ENCODE measurements at places on chromosomes 11 and 22.

DNA sequence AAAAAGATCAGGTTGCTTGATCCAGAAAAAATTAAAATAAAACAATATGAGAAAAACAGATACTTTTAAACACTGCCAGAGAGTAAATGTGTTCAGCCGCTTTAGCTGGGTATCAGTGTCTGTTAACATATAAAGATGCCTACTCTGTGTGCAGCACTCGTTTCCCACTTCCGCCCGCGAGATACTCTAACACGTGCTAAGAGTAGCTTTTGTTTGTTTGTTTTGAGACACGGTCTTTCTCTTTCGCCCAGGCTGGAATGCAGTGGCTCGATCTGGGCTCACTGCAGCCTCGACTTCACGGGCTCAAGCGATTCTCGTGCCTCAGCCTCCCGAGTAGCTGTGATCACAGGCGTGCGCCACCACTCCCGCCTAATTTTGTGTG, 531 bp upstream of the MEN1 start:
- DNase-seq = no peak

- no peak for DNase-seq
These were observed 100.7 kb downstream of the NAV2 start for GRCh38 chr11:19813158-19813879.

DNA sequence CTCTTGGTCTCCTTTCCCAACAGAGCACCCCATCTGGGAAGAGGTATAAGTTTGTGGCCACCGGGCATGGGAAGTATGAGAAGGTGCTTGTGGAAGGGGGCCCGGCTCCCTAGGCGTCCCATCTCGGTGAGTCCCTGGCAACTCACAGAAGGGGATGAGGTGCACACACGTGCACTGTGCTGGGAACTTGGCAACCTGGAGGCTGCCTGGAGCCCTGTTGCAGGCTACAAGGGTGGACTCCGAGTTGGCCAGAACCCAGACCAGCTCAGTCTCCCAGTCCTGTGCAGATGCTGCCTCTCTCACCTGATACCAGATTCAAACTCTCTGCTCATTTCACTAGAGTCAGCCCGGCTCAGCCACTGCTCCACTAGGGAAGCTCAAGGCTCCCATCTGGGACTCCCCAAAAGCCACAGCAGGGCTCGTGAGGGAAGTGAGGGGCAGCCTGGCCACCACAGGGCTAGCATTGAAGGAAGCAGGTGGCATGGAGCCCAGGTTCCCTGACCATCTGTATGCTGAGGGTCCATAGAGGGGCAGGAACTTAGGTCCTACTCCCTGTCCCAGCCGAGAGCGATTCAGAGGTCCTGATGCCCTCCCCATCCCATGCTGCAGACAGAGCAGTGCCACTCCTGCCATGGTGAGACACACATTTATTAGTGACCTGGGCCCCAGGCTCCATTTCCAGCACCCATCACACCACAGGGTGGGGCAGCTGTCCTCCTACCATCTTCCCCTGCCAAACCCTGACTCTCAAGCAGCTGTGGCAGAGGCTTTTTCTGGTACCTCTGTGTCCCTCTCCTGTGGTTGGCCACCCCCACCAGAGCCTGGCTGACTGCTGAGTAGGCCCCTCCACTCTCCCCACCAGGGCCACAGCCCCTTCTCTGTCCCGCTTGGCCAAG, 4.0 kb downstream of the PRR33 start:
- no peak for DNase-seq

DNA sequence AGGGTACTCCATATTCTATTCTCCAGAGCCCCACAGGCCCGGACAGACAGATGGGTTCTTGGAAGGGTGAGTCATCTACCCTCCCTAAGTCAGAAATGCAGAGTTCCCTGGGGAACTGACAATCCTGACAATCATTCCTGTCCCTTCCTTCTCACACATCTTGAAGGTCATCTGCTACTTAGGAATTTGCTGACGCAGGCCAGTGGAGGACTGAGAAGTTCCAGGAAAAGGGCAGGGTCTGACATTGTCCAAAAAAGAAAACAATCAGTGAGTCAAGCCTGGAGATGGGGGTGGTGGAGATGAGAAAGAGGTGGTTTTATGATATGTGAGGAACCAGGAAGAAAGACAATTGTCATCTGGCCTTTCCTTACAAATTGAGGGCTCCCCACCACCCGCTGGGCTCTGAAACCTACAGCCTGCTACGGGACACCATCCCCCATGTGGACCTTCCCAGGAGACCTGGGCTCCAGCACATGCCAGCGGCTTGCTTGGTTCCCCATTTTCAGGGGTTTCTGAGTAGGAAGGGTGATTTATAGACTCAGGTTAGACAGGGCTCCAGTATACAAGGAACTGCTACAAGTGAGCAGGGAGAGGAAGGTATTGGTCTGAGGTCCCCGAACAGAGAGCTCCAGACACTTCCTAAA, 12.9 kb downstream of the CD59 start:
- no peak for DNase-seq

GRCh38 chr11:123054301-123055065, 7.5 kb downstream of the HSPA8 start:
- DNase-seq = peak; percentile 94

- DNase-seq = peak; percentile 84
These were observed 10.3 kb downstream of the PRDM10 start for GRCh38 chr11:129992161-129992944.

GRCh38 chr11:8480858-8481257, 113.2 kb downstream of the STK33 start:
- no peak for DNase-seq

DNA sequence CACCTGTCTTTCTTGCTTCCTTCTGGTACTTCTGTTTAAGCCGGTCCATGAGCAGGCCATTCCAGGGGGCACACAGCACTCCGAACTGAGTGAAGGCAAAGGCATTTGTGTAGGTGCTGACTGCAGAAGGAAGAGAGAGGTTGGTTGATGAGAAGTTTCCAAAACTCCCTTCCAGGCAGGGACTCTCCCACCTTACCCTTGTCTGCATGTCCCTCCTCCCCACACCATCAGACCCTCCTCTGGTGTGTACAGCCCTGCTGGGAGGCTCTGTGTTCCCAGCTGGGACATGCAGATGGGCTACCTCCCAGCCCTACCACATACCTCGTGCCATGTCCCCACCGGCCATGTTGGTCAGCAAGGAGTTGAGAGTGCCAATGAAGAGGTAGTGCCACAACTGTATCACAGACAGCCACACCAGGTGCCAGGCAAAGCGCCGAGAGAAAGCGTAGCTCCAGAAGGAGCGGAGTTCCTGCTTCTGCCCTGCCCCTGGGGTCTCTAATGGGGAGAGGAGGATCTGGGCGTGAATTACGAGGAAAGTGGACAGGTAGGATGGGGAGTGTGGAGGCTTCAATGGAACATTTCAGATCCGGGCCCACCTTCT, 12.2 kb downstream of the SLC43A3 start:
- DNase-seq = no peak

- no peak for DNase-seq
These were observed 5.5 kb downstream of the KIAA0930 start for GRCh38 chr22:45235101-45235777.

GRCh38 chr11:472816-473215, 22.7 kb downstream of the PTDSS2 start:
- DNase-seq = no peak

DNA sequence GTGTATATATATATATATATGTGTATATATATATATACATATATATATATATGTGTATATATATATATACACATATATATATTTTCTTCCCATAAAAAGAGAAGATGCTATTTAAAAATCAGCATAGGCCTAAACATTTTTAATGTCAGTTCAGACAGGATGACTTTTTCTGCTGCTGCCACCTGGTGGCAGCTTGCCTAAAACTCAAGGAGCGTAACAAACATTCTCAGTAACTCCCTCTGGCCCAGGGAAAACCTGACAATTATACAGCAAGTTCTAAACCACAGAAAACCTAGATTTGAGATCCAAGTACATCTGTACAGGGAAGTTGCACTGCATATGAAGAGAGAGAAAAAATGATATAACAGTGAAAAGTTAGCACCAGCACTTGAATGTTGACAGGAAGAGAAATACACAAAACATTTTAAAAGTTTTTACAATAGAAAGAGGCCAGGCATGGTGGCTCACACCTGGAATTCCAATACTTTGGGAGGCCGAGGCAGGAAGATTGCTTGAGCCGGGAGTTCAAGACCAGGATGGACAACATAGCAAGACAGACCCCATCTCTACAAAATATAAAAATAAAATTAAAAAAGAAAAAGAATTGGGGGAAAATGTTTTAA, 16.6 kb downstream of the OR8A1 start:
- peak; percentile 62 for DNase-seq

All from cerebellar cortex (tissue), 1 donor.